ENCODE measurements at places on chromosomes 6 and 20. TPM values are rescaled to one million over a fixed set of nuclear protein-coding genes. Genes with fewer than 3 reads are reported as not detected.

The C20orf202 gene
- total RNA-seq, result 0.49 TPM

The FAXC gene
- total RNA-seq, result 42.8 TPM

The ALDH8A1 gene
- 0.74 TPM for total RNA-seq

The SLC22A3 gene
- total RNA-seq, result 3.0 TPM

The NKAIN4 gene
- 9.6 TPM for total RNA-seq

The C20orf141 gene
- not detected for total RNA-seq

The RAB32 gene
- total RNA-seq, result 4.9 TPM

The PGBD1 gene
- total RNA-seq, result 15.5 TPM

The SNPH gene
- total RNA-seq, result 13.5 TPM

The POU5F1 gene
- not detected for total RNA-seq

The MAD2L1BP gene
- 20.9 TPM for total RNA-seq

The HCK gene
- 2.5 TPM for total RNA-seq

The ACTL10 gene
- 0.74 TPM for total RNA-seq

The TINAG gene
- total RNA-seq, result 0.25 TPM

The SLC17A9 gene
- under 0.01 TPM for total RNA-seq
